GM12864 (cell line): ENCODE measurements at places on chromosomes 13 and 19.
A peak's percentile ranks its signal among the peaks of the same experiment; 100 is the strongest.

- no peak for DNase-seq
Observed at GRCh38 chr13:45975337-45975736, 77.2 kb downstream of the ZC3H13 start.

GRCh38 chr13:43905435-43906031 is 25.8 kb downstream of the LACC1 start:
- DNase-seq, result peak; percentile 12

DNA sequence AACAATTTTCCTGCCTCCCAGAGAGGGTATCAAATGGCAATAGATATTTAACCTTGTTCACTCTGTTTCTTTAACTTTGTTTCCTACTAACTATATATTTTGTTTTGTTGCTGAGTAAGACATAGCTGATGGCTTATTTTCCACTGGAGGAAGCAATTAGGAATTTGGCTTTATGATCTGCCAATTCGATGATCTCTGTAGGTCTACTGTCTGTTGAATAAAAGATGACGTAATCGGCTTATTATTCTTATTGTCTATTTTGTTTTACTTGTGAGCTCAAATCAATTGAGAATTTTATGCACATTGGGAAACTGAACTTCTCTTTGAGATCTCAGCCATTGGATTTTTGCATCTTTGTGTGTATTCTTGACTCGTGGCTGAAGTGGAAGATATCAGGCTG is 862.6 kb downstream of the EFNB2 start:
- DNase-seq, result no peak

- DNase-seq, result peak; percentile 31
Observed at GRCh38 chr13:74040200-74040599, 94.0 kb downstream of the KLF12 start.

DNA sequence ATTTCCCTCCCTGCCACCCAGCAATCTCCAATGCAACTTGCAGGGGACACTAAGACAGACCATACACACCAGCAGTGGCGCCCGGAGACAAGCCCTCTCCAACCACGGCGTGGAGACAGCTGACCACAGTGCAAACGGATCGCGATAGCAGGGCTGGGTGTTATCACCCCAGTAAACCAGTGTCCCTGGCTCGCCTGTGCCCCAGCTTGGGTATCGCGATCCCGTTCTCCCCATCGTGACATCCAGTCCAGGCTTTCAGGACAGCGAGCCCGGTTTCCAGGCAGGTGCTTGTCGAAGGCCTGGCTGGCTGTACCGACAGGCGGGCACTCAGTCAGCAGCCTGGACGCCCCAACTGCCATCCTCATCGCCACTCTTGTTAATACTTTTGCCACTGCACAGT is 20.7 kb upstream of the NANOS2 start:
- DNase-seq, result no peak

DNA sequence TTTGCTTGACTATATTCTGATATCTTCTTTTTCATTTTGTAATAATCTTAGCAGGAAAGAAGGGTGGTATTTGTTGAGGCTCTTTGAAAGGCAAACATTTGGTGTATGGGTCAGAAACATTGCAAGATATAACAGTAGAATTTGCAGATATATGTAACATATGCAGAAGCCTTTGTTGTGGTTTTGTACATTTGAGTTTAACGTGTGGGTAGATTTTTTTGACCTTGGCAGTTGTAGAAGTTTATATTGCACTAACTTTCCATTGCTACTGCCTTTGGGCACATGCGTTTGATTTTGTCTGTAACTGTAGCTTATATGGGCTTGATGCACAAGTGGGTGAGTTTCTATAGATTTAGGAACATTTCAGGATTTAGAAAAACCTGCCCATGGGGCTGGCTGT is 78.5 kb upstream of the SPRY2 start:
- no peak for DNase-seq

DNA sequence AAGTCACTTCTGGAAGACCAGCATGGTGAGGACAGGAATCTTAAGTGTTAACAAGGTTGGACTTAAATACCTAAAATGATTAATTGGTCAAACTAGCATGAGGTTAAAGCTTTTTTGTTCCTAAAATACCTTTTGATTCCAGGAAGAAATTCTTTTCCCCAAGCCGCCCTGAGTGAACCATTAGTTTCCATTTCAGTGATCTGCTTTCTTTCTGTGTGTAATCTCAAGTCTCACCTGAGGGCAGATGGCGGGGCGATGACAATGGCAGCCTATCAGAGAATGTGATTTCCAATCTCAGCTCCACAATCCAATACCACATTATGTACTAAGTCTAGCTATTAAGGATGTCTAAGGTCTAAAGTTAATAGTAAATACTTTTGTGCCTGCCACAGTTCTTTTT is 390.9 kb upstream of the SGCG start:
- DNase-seq, result no peak

DNA sequence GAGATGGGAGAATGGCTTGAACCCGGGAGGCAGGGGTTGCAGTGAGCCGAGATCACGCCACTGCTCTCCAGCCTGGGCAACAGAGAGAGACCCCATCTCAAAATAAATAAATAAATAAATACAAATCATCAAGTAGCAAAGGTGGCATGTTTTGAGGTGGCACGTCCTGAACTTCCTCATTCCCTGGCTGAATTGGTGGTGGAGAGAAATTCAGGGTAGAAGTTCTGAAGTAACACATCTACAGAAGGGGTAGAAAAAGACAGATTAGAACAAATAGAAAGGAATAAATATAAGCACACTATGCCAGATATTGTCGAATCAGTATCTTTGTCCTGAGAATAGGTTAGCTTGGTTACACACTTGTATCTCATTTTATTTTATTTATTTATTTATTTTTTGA is 6.3 kb downstream of the IFI30 start:
- DNase-seq, result no peak

- DNase-seq, result no peak
Observed at GRCh38 chr13:55543053-55543452, 1597.7 kb upstream of the PRR20A start.

- DNase-seq, result no peak
Observed at GRCh38 chr19:35767288-35768081, 7.9 kb upstream of the ARHGAP33 start.

- DNase-seq, result no peak
Observed at GRCh38 chr19:15390814-15391213, 11.2 kb upstream of the AKAP8 start.

- no peak for DNase-seq
Observed at GRCh38 chr19:13023656-13024055, 28.4 kb downstream of the NFIX start.

DNA sequence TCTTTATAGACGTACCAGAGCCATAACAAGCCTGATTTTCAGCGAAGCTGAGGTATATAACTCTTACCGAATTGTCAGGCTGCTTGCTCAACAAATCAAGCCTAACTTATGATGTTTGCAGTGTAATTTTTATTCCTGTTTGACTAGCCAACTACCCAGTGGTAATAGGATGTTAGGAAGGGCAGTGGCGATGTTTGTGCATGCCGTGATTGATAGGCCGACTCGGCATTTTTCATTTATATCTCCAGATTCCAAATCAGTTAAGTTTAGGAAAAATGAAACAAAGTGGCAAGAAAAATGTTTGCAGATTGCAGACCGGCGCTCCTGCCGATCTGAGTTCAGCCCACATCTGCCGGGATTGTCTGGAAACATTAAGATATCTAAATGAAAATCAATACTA is 401.6 kb upstream of the ZNF507 start:
- DNase-seq, result no peak

DNA sequence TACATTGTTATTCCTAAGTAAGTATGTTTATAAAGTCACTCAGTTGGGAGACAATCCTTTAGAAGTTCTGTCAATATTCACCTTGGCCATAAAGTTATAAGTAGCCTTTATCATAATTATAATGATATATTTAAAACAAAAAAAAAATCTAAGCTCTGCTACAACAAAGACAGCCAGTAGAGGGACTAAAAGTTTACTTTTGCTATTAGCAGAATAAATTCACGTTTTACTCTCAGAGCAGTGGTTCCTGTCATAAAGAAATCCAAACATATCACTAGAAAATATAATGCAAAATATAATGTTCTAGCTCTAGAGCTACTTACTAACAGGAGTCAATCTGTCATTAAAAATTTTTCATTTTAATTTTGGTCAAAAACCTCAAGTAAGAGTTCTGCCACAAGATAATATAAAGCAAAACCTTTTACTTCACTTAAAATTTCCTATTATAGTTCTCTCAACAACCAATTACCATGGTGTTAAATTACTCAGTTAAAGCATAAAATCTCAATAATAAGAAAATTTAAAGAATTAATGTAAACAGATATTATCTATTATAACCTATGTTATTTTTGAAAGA is 17.7 kb downstream of the INTS6 start:
- no peak for DNase-seq

DNA sequence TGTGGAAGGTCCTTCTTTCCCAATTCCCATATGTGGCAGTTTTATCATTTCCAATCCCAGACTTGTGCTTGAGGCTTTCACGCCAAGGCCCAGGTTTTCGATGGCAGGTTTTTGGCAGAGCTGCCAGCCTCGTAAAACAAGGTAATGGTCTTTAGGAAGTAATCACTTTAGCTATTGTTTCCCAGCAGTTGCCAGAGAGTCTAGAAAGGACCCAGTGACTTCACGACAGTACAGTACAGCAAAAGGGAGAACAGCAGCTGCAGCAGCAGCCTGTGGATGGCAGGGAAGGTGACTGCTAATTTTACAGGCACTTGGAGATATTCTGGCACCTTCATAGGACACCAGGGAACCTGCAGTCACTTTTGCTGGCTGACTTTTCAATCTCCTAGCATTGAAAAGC is 291.6 kb upstream of the MAB21L1 start:
- no peak for DNase-seq

- DNase-seq, result no peak
Observed at GRCh38 chr13:23723471-23723870, 153.3 kb downstream of the TNFRSF19 start.

DNA sequence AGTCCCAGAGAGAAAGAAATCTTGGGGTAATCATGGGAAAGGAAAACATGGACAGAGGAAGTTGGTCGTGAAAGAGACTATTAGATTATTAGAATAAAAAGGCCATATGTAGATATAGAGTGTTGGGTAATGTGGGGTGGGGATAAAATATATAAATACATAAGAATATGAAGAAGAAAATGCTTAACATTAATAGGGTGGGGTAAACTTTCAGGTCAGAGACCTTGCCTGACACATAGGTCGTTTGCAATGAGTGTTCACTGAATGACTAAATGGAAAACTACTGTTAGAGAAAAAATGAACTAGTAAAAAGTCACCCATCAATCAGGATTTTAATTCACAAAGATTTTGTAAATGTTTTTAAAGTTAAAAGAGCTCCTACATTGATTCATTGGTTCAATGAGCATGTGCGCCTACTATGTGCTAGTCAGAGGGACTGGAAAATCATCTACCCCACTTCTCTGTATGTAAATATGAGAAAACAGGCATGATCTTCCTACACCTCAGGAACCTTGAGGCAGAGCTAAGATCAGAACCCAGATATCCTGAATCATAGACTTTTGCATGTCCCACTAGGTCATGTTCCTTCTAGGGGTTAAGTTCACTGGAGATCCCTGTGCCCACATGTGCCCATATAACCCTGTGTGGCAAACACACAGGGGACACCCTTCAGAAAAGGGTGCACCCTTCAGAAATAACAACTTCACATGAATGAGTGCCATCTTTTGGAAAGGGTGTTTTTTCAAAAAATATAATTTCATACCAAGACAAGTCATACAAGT is 24.6 kb upstream of the KLF12 start:
- DNase-seq, result no peak

GRCh38 chr19:35868823-35869326 is 501 bp downstream of the APLP1 start:
- DNase-seq, result no peak

DNA sequence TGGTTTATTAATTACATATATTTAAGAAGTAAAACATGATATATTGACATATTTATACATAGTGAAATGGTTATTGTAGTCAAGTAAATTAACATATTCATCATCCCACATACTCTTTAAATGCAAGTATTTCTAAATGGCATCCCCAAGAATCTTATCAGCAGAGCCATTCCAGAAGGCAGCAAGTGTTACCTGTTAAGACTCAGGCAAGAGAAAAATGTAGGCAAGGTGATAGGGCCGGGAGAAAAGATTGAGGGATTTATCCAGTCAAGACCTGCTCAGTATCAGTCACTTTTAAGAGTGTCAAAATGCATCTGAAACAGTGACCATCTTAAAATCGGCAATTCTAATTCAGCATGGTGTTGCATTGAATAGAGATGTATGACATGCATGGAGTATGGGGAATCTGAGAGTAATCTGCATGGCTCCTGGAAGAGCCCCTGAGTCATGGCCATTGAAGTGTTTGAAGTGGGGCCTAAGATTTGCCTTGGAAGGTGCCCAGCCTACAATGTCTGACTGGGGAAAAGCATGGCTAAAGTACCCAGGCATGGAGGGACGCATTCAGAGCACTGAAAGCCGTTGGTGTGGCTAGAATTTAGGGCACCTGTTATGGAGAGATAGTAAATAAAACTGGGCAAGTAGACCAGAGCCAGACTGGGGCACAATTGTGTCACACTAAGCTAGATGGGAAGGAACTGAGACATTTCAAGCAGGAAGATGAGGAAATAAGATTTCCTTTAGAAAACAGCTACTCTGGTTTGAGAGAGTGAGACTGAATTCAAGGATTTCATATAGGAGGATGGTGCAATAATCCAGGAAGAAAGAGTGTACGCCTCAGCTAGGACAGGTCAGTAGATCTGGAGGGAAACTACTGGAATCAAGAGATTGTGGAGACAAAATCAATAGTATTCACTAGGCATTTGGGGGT is 25.0 kb upstream of the C1QTNF9B start:
- DNase-seq, result no peak

DNA sequence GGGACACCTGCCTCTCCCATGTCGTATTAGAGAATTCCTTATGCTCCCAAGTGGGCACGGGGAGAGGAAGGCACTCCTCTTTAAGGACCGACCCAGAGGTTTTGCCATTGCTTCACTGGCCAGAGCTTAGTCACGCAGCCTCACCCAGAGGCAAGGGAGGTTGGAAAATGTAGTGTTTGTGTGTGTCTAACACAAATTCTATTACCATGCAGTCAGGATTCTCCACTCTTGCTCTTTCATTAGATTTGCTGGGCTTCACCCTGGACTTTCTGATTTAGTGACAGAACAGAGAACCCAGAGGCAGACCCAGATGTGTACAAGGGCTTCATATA is 14.6 kb upstream of the NCCRP1 start:
- DNase-seq, result no peak
